Islet precursor cell (in vitro differentiated cells): ENCODE measurements at places on chromosomes 4 and X.

DNA sequence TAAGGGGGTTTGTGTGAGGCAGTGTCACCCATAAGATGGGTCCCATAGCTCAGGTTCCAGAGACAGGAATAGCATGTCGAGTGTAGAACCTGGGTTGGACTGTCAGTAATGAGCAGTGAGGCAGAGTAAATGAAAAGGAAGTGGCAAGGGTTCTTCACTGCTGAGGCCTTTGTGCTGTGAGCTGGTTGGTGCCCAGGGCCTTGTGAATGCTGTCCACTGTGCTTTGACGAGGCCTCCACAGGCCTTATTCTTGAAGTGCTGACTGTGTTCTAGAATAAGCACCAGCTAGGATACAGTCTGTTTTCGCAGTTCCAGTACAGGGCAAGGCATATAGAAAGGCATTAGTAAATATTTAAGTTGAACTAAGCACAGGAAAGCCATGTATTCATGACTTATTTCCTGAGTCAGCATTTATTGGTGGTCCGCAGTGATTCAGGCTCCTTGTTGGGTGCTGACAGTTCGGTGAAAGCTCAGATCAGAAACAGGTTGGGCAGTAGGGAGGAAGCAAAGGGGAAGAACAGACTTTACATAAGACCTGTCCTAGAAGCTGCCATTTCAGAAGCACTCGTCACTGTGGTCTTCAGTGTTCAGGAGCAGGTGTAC lies 25.6 kb upstream of the TADA2B start:
- no peak for DNase-seq

GRCh38 chrX:84108584-84108983 lies 79.4 kb downstream of the RPS6KA6 start:
- DNase-seq = no peak

- no peak for DNase-seq
These were observed 14.4 kb downstream of the CPZ start for GRCh38 chr4:8606966-8607365.

DNA sequence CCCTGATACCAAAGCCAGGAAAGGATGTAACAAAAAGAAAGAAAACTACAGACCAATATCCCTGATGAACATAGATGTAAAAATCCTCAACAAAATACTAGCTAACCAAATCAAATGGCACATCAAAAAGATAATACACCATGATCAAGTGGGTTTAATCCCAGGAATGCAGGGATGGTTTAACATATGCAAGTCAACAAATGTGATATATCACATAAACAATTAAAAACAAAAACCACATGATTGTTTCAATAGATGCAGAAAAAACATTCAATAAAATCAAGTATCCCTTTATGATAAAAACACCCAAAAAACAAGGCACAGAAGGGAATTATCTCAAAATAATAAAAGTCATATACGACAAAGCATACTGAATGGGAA lies 31.5 kb downstream of the ELF2 start:
- DNase-seq = no peak

- DNase-seq = no peak
These were observed 14.6 kb downstream of the SH3RF1 start for GRCh38 chr4:169256101-169256612.

GRCh38 chr4:82362565-82362964 lies 11.2 kb downstream of the HNRNPD start:
- DNase-seq = no peak

- DNase-seq = no peak
These were observed 12.8 kb upstream of the RENBP start for GRCh38 chrX:153957224-153957623.

DNA sequence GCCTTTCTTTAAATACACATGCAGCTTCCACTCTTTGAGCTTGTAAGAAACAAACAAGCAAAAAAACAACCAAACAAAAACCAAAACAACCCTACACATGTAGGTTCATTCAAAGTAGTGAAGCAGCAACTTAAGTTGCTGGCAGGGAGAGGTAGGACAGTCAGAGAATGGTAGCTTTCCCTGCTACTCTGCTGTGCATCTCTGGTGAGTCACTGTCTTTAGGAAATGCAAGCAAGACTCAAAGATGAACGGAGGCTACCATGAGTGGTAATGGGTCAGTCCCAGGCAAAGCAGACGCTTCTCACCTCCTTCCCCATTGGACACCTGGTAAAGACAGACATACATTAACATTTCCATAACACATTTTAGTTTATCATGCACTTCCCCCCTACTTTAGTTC lies 43.2 kb downstream of the PGRMC2 start:
- no peak for DNase-seq
